ENCODE measurements at places on chromosomes 1 and 21.

- no peak for DNase-seq
These were observed 219.8 kb downstream of the DAB1 start for GRCh38 chr1:57204091-57204490.

DNA sequence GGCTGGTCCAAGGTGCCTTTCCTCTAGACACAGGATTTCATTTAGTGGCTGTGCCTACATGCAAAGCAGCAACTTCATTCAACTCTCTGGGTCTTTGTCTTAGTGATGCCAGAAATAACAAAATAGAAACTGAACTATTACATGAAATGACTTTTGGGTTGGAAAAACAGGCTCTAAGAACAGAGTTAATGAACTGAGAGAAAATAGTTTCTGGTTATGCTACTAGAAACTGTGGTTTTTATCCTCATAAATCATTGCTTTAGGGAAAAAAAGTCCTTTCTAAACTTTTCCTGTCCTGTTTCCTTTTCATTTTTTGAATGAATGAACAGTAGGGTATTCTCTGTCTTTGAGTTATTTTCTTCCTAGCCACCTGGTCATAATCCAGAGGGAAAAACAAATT is 424.0 kb downstream of the KIF26B start:
- no peak for DNase-seq

GRCh38 chr21:41427556-41427955 is 1.5 kb downstream of the MX1 start:
- no peak for DNase-seq

DNA sequence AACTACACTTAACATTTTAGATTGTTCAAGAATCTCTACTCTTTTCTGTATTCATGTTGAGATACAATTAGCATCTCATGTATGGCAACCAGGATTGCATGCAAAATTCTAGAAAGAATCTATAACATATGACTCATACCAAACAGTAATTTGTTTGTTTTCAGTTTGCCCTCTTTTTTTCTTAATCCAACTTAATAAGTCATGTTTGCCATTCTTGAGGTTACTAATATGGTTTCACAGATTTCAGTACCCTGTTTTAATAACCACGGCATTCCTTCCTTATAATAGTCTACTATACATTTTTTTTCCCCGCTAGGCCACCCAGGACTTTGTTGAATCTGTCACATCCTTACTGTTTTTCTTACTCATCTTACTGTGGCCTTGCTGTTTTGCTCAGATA is 140.8 kb downstream of the FMN2 start:
- no peak for DNase-seq

- DNase-seq, result no peak
These were observed 23.5 kb downstream of the ANGPTL1 start for GRCh38 chr1:178847396-178847849.

- peak; percentile 44 for DNase-seq
These were observed at the start of gene RGL1 for GRCh38 chr1:183804916-183805841. Gene RGL1 (plus strand): TSS chr1:183805120. CDS start chr1:183805298, 178 bp downstream.

GRCh38 chr1:14919751-14920150 is 233.8 kb upstream of the TMEM51 start:
- no peak for DNase-seq

DNA sequence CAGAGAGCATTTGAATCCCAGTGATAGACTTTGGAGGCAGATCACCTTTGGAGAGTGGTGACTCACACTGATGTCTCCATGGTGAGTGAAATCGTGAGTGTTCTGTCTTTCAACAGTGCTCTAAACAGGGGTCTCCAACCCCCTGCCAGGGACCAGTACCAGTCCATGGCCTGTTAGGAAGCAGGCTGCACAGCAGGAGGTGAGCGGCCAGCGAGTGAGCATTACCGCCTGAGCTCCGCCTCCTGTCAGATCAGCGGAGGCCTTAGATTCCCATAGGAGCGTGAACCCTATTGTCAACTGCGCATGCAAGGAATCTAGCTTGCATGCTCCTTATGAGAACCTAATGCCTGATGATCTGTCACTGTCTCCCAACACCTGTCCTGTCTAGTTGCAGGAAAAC is 61.8 kb upstream of the B3GALNT2 start:
- no peak for DNase-seq

DNA sequence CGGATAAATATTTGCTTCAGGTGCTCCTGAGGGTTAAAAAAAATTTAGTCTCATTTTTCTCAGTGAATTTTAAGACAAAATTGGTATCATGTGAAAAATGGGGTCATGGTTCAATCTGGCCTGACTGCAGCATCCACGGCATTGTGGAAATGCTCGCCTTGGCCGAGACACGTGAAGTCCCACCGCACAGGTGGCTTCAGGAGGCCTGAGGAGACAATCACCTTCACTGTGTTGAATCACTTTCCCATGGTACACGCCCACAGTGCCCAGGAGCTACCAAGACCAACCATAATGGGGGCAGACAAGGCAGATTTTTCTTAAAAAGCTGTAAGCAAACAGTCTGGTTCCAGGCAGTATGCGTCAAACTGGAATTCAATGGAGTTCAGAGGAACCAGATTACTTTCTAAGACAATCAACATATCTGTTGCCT is 11.0 kb upstream of the CPLANE2 start:
- DNase-seq, result no peak

GRCh38 chr1:24263746-24264145 is 55.4 kb upstream of the GRHL3 start:
- no peak for DNase-seq

DNA sequence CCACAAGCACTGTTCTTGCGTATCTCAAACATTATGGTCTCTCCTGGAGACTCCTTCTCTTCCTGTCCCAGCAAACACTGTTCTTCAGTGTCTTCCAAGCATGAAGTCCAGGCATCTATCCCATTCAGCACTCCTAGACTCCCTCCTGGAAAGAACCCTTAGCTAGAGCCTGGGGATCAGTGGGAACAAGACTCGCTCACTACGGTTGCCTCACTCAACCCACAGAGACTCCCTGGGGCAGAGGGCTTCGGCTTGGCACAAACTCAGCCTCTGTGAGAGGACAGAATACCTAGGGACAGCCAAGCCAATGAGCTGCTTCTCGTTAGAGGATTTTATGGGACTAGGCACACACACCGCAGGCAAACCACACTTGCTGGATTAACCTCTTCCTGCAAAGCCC is 86.5 kb upstream of the IPO9 start:
- DNase-seq, result no peak

GRCh38 chr1:215597961-215598360 is 30.9 kb downstream of the KCTD3 start:
- DNase-seq, result no peak

DNA sequence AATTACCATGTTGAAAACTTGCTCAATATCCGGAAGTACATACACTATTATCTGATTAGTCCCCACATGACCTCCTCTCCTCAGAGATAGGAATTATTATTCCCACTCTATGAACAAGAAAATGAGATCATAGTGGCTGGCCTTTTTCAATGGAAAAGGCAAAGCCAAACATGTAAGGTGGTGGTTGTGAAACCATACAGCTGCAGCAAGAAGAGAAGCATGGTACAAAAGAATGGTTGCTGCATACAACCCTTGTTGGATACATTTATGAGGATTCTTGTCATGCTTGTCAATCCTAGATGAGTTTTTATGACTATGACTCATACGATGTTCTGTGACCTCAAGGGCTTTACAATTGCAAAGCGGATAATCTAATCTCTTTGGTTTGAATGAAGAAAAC is 514.7 kb downstream of the PLPP3 start:
- no peak for DNase-seq

GRCh38 chr1:43934101-43934985 is 742 bp downstream of the ARTN start:
- DNase-seq, result peak; percentile 60

DNA sequence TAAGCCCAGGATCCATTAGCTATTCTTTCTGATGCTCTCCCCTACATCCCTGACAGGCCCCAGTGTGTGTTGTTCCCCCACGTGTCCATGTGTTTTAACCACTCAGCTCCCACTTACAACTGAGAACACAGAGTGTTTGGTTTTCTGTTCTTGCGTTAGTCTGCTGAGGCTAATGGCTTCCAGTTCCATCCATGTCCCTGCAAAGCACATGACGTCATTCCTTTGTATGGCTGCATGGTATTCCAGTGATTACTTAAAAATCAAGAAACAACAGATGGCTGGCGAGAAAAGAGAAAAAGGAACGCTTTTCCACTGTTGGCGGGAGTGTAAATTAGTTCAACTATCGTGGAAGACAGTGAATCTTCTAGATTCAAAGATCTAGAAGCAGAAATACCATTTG is 556.0 kb downstream of the PTPRC start:
- no peak for DNase-seq

- DNase-seq, result peak; percentile 21
These were observed 25.2 kb upstream of the RCAN1 start for GRCh38 chr21:34639882-34640788.

GRCh38 chr1:76209238-76209637 is 134.7 kb downstream of the ST6GALNAC3 start:
- no peak for DNase-seq

DNA sequence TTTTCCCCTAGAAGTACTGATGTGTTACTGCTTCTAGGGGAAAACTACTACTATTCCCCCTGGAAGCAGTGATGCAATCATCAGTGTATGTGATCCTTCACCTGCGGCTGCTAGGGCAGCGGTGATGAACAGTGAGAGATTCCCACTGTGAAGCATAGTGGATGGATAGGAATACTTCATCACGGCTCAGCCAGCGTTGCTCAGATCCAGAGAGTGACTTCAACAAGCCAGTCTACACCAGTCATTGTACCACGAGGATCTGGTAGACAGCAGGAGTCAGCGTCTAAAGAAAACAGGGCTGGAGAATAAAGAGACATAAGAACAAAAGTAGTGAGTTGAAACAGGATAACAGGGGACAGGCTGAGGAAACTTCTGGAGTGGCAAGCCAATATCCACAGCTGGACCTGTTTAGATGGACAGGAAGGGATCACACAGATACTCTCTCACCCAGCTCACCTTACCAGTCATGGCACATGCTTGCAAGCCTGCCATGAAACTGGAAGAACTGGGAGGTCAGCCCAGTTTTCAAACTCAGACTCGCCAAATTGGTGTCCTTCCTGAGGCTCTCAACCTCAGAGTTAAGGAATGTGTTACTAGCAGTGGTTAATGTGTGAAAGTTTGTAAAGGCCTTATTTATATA is 42.4 kb upstream of the LRRC52 start:
- DNase-seq, result no peak

GRCh38 chr21:46061063-46061462 is 36.8 kb upstream of the COL6A2 start:
- no peak for DNase-seq

GRCh38 chr1:100869996-100870395 is 24.6 kb downstream of the EXTL2 start:
- no peak for DNase-seq

- no peak for DNase-seq
These were observed 172.8 kb upstream of the CACNA1E start for GRCh38 chr1:181310560-181310959.

DNA sequence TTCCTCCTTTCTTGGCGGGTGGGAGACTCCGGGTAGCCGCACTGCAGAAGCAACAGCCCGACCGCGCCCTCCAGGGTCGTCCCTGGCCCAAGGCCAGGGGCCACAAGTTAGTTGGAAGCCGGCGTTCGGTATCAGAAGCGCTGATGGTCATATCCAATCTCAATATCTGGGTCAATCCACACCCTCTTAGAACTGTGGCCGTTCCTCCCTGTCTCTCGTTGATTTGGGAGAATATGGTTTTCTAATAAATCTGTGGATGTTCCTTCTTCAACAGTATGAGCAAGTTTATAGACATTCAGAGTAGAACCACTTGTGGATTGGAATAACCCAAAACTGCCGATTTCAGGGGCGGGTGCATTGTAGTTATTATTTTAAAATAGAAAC is 2.5 kb downstream of the OLIG2 start:
- DNase-seq, result no peak

GRCh38 chr1:22666412-22666811 is 13.4 kb downstream of the C1QB start:
- no peak for DNase-seq

- no peak for DNase-seq
These were observed 231.7 kb upstream of the B3GALT2 start for GRCh38 chr1:193417945-193418744.

GRCh38 chr1:6491480-6491962 is at the start of gene PLEKHG5:
Gene PLEKHG5 (minus strand): TSS chr1:6491667. CDS start chr1:6477571, 14,096 bp downstream.
- DNase-seq, result no peak

DNA sequence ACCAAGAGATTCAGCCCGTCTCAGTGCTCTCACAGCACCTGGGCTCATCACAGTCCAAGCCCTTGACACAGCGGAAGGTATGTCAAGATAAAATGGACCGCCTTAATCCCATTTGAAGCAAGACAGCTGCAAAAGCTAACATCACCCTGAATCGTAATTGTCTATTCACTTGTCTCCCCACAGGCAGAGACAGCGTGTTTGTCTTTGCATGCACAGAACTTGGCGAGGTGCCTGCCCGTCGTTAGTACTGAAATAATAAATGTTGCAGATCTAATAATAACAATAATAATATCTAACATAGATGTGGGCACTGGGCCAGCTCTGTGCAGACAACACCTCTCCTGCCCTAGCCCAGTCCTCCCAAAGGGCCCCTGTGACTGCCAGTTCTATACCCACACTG is 271.7 kb downstream of the NPHP4 start:
- no peak for DNase-seq

GRCh38 chr1:44839576-44839975 is 3.5 kb downstream of the PTCH2 start:
- no peak for DNase-seq

DNA sequence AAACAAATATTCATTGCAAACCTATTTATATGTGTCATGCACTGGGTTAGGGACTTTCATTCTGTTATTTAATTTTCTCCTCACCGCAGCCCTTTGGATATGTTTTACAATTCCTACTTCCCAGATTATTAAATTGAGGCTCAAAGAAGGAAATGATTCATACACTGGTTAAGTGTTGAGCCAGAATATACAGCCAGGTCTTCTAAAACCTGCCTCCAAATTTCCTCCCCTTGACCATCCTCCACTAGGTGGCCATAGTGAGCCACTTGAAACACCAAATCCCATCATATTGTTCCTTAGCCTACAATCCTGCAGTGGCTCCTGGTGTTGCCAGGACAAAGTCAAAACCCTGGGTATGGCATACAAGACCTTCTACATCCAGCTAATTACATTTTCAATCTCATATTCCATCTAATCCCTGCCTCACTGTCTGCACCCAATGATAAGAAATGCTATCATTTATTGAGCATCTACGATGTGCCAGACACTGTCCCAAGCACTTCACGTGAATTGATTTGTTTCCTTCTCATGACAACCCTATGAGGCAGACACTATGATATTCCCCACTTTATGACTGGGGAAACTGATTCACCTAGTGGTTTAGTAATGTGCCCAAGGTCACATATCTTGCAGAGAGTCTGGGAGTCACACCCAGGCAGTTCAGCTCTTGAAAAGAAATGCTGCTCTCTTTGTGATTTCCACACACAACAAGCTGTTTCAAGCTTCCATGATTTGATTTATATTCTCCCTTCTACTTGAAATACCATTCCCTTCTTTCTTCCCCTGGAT is 23.6 kb upstream of the KIRREL1 start:
- no peak for DNase-seq

All from activated naive CD8-positive, alpha-beta T cell treated with anti-CD3 and anti-CD28 coated beads for 36 hours (primary cell).